Chondrocyte (in vitro differentiated cells): ENCODE measurements at places on chromosomes 2 and 18. TPM values are rescaled to one million over a fixed set of nuclear protein-coding genes. Genes with fewer than 3 reads are reported as not detected.

DNA sequence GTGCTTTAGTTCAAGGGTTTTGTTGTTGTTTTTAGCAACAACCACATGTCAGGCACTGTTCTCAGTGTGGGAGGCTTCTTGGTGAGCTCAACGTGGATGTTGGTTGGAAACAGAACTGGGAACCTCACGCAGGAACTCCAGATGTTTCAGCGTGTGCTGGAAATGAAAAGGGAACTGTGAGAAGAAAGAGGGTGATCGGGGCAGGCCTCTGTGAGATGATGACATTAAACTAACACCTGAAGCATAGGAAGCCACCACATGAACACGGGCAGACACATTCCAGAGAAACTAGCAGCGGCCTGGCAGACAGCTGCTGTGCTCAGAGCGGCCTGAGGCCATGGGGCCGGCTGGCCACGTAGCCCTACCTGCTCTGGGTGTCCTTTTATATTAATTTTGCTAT, 66.4 kb downstream of the COA5 start:
- no peak for DNase-seq

PREPL gene
- total RNA-seq = 56.0 to 71.7 TPM (median 60.0 TPM) in 3 replicates

- no peak for DNase-seq
Measured at GRCh38 chr18:78739882-78740677, 239.5 kb upstream of the SALL3 start.

- DNase-seq = peak; percentile 68
Measured at GRCh38 chr2:240160291-240161086, 20.0 kb upstream of the OTOS start.

- DNase-seq = no peak
Measured at GRCh38 chr2:20422402-20423271, 24.2 kb upstream of the RHOB start.

DNA sequence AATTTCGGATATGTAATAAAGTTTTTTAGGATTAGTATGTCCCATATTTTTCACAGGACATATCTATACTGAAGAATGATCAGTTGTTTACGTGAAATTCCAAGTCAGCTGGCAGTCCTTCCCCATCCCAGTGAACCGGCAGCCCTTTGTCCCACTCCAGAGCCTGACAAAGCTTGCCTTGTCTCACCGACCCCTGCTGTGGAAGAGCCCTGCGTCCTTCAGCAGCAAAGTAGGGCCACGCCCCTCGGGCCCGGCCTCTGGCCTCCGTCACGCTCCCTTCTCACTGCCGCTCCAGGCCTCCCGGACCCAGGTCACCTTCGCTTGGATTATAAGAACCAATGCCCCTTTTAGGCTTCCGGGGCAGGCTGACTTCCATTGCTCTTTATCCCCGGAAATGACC, 89.8 kb upstream of the TGIF1 start:
- no peak for DNase-seq

DNA sequence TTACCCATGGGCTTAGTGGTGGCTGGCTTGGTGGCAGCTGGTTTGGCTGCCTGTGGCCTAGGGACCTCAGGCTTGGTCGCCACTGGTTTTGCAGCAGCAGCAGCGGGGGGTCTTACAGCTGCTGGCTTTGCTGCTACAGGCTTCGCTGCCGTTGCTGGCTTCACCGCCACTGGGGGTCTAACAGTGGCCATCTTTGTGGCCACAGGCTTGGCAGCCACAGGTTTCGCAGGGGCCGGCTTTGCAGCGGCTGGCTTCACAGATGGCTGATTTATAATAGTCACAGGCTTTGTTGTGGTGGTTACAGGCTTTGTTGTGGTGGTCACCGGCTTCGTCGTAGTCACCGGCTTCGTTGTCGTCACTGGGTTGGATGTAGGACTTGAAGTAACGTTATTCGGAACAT, 77.8 kb downstream of the COL6A3 start:
- DNase-seq = no peak

CD8B gene
- not detected in 3 replicates for total RNA-seq

CDC42EP3 gene
- 60.3 to 97.8 TPM (median 91.2 TPM) in 3 replicates for total RNA-seq

GRCh38 chr2:38597115-38597514, 5.6 kb downstream of the HNRNPLL start:
- no peak for DNase-seq

DNA sequence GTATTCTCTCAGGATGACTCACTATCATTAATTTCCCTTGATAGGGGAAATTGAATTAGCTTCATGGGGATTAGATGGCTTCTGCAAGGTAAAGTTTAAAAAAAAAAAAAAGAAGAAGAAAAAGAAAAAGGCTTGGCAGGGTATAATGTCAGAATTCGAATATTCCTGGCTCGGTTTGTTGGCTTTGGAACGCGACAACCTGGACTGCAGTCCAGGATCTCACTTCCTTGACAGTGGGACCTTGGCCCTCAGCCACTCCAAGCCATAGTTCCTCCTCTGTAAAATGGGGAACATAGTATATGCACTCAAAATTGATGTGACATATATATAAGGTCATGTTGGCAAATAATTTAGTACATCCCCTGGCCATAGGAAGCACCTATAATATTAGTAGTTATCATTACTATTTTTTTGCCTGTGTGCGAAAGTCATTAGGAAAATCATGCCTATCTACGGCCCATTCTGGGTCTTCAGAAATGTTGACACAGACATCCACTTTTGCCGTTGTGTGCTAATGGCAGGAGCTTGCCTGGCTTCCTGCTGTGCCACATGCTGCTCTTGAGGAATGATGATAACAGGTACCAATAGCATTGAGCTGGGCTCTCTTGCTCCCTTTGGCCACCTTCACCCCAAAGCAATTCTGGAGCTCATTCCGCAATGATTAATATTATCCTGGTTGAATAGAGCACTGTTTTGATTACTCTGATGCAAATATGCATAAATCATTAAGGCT, 97.9 kb downstream of the MTCL1 start:
- no peak for DNase-seq

DNA sequence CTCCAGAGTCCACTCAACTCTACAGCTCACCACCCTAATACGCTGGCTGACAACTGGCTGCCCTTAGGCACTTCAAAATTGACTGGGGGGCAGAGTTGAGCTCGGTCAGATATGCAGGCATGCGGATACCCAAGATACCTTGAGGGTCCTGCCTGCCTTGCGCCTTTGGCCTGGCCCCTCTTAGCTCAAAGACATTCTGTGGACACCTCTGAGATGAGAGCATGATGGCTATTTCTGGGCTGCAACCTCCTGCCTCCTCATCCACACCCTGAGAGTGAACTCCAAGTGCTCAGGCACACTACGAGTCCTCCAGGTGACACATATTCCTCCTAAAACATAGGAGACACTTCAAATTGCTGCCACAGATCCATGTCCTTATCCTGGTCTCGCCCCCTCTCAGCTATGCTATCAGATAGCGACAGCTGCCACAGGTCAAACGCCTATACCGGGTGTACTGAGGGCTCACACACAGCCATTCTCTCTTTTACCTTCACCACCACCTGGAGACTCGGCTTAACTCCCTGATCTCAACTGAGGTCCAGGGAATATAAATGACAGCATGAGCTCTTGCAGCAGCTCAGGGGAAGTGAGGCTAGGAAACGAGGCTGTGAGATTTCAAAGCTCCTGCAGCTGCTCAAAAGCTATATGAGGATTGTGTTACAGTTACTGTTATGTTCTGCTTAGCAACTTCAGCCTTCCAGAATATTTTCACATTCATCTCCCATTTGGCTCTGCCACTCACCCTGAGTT, 60.5 kb upstream of the TEX51 start:
- no peak for DNase-seq

AGAP1 gene
- total RNA-seq = 35.5 to 46.7 TPM (median 39.0 TPM) in 3 replicates

CRACDL gene
- 17.0 to 50.4 TPM (median 19.9 TPM) in 3 replicates for total RNA-seq

- DNase-seq = no peak
Measured at GRCh38 chr18:35736696-35737095, 155.2 kb downstream of the GALNT1 start.

DNA sequence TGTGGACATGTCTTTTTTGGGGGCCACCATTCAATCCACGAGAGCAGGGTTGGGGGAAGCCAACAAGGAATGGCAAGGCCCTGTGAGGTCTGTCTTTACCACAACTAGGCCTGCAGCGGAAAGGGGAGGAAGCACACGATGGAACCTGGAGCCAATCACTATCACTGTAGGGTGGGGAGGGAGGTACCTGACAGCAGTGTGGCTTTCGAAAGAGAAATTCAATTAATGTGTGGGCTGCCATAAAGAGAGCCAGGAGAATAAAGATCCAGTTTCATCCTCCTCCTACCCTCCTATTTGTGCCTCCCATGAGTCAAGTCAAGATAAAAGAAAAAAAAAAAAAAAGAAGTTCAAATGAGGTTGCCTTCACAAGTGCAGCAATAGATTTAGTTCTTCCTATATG, 18.9 kb upstream of the RBMS1 start:
- DNase-seq = no peak

DNA sequence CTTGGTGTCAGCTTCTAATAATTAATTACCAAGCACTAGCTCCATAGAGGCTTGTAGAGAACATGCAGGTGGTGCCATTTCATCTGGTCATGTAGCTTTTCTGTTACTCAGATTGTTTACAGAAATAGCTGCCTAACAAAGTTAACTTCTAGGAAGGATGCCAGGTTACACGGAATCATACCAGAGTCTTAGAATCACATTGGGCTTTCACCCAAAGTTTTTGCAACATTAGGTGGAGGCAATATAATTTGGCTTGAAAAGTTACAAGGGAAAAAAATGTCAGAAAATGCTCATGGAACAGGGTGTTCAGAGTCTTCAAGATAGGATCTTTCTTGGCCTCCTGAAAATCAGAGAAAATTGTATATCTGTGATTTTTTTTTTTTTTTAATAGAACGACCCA, 135.6 kb downstream of the ARHGAP15 start:
- no peak for DNase-seq

SOS1 gene
- 37.2 to 43.4 TPM (median 40.2 TPM) in 3 replicates for total RNA-seq
